DND-41 (cell line): ENCODE measurements at places on chromosomes 1 and 21.
A peak's percentile ranks its signal among the peaks of the same experiment; 100 is the strongest.

DNA sequence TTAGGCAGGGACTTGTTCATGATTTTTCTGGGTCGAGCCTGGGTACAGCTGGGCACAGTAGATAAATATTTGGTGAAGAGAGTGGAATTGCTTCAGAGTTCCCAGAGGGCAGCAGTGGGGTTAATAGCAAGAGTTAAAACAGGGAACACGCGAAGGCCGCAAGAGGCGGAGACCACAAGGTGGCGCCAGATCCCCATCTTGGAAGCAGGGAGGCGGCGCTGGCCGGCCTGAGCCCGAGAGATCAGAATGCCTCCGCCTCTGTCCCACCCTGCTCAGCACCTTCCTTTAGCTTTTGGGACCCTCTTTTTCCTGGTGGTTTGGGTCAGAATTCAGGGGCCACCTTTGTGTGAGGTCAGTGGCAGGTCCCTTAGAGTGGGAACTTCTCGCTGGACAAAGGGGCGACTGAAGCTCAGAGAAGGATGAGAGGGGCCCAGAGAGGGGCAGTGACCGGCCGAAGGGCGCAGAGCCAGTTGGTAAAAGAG lies 6.5 kb upstream of the PADI2 start:
- no peaks in the 10 kb centered on the region for H3K36me3 ChIP-seq
- DNase-seq: peak; percentile 76
- no peaks in the 10 kb centered on the region for H3K27me3 ChIP-seq

DNA sequence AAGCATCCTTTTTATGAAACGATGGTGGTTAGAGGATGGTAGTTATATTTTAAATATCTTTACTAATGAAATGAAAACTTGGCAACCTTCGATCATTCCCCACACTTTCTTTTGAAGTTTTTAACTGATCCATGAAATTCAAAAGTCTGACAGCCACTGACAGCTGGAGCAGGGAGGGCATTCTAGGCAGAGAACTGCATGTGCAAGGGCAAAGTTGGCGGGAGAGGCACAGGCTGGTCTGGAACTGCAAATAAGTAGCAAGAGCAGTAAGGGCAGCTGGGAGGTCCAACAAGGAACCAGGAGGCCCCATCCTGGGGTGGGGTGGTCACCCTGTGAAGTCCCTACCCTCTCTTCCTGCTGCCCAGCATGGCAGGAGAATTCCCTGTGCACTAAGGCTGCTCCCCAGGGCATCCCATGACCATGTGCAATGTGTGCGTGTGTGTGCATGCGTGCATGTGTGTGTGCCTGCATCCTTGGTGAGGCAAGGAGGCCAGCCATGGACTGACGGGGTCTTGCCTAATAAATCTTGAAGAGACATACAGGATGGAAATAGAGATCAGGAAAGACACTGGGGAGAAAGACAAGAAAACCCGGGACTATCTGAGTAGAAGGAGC lies 33.1 kb upstream of the FOXO6 start:
- no peak overlapping the region for H3K4me3 ChIP-seq
- peaks cover 4% of the 10 kb centered on the region for H3K27me3 ChIP-seq
- H3K36me3 ChIP-seq: no peaks in the 10 kb centered on the region

- peak overlapping the region; percentile 95 for H3K27ac ChIP-seq
- H3K4me3 ChIP-seq: no peak overlapping the region
- no peaks in the 10 kb centered on the region for H3K27me3 ChIP-seq
- peak; percentile 76 for DNase-seq
- peaks cover 55% of the 10 kb centered on the region for H3K4me1 ChIP-seq
- no peaks in the 10 kb centered on the region for H3K36me3 ChIP-seq
These were observed 42.0 kb upstream of the DUSP10 start for GRCh38 chr1:221783936-221784335.

GRCh38 chr21:35853321-35854239 lies 206.7 kb downstream of the SETD4 start:
- H3K27ac ChIP-seq: no peak overlapping the region
- DNase-seq: no peak
- H3K4me1 ChIP-seq: no peaks in the 10 kb centered on the region
- H3K4me3 ChIP-seq: no peak overlapping the region
- no peaks in the 10 kb centered on the region for H3K27me3 ChIP-seq
- H3K36me3 ChIP-seq: no peaks in the 10 kb centered on the region

GRCh38 chr1:209875515-209875914 lies 47.7 kb downstream of the UTP25 start:
- peaks cover 6% of the 10 kb centered on the region for H3K27me3 ChIP-seq
- H3K36me3 ChIP-seq: no peaks in the 10 kb centered on the region
- DNase-seq: no peak

DNA sequence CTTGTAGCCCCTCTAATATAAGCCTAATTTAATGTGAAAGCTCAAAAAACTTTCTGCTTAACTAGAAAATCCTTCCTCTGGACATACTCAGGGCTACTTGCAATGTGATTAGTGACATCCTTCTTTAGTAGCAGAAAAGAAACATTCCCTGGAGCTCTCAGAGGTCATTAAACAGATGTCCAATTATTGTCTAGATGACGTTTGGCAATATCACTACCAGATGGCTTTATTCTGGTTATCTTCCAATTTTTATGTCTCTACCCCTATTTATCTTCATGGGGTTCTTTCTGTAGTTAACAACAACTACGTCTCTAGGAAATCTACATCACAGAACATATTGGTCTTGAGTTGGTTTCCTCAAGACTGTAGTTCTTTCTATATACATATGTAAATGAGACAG lies 44.2 kb downstream of the CTH start:
- no peaks in the 10 kb centered on the region for H3K36me3 ChIP-seq
- no peak overlapping the region for H3K27ac ChIP-seq
- H3K27me3 ChIP-seq: no peaks in the 10 kb centered on the region
- DNase-seq: no peak

DNA sequence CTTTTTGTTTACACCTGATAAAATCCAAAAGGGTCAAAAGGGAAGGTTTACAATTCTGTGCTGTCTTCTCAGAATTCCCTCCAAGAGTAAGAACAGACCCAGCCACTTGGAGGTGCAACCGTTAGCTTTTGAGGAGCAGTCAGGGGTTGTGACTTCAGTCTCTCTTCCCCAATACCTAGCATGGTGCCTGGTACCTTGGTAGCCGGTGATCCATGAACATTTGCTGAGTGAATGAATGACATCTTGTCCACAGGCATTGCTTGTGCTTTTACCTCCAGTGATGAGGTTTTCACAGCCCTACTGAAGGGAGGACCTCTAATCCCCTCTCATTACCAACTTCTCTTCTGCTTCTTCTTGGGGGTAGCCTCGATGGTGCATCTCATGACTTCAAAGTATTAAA lies 11.7 kb downstream of the GFI1 start:
- H3K4me1 ChIP-seq: peaks cover 73% of the 10 kb centered on the region
- peak overlapping the region; percentile 8; the same call in 1 of the 2 replicates for H3K4me3 ChIP-seq
- H3K27me3 ChIP-seq: no peaks in the 10 kb centered on the region

DNA sequence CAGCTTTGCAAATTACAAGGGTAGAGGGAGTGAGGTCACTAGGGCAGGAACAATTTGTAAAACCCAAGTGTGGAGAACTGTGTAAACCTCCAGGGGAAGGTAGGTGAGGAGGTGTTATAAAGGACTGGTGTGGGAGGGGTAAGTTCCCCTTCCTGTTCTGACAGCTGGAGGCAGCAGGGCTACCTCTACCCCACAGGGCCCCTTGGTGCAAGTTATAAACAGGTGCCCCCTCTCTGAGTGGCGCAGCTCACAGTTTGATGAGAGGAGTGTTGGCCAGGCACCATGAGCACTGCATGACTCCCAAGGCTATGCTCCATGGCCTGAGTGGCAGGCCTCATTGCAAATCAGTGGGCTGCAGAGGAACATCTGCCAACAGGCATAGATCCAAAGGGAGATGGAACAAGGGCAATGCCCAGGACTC lies 41.0 kb downstream of the MFSD2A start:
- H3K36me3 ChIP-seq: no peaks in the 10 kb centered on the region
- no peaks in the 10 kb centered on the region for H3K4me1 ChIP-seq
- H3K4me3 ChIP-seq: no peak overlapping the region
- no peak overlapping the region for H3K27ac ChIP-seq
- no peaks in the 10 kb centered on the region for H3K27me3 ChIP-seq

DNA sequence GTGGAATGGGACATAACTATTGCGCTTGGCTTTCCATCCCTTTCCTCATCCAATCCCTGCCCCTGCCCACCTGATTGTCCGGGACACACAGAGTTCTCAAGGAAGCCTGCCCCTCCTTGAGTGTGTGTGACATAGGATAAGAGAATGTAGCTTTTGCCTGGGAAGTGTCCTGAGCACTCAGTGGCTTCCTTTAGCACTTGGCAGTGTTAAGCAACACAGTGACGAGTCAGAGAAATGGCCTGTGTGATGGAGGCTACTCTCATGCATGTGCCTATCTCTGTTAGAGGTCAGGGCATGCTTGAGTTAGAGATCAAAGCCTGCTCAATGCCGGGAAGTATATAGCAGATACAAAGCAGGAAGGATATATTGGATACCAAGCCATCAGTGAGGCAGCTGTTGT lies 289.5 kb downstream of the SIPA1L2 start:
- H3K27me3 ChIP-seq: peaks cover 6% of the 10 kb centered on the region
- H3K27ac ChIP-seq: no peak overlapping the region
- DNase-seq: no peak
- H3K4me1 ChIP-seq: no peaks in the 10 kb centered on the region

GRCh38 chr1:101520302-101520701 lies 283.5 kb downstream of the S1PR1 start:
- no peaks in the 10 kb centered on the region for H3K27me3 ChIP-seq
- no peaks in the 10 kb centered on the region for H3K36me3 ChIP-seq
- no peak overlapping the region for H3K4me3 ChIP-seq
- H3K27ac ChIP-seq: no peak overlapping the region
- peak; percentile 33 for DNase-seq

DNA sequence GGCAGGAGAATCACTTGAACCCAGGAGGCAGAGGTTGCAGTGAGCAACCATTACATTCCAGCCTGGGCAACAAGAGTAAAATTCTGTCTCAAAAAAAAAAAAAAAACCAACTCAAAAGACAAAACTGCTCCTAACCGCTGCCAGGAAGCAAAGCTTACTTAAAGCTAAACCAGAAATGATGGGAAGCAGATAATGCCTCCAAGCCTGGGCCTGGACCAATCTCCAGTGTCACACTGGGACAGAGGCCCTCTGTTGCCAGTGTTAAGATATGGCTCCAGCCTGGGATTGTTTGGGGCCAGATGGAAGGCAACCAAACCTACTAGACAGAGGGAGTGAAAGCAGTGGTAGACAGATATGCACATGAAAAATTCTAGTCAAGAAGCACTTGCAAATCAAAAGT lies 36.9 kb downstream of the NSL1 start:
- no peak overlapping the region for H3K4me3 ChIP-seq
- H3K4me1 ChIP-seq: peaks cover 4% of the 10 kb centered on the region; the same call in 1 of the 2 replicates
- no peak for DNase-seq
- H3K27me3 ChIP-seq: no peaks in the 10 kb centered on the region
- H3K27ac ChIP-seq: no peak overlapping the region
- H3K36me3 ChIP-seq: peaks cover 12% of the 10 kb centered on the region; the same call in 1 of the 2 replicates

GRCh38 chr1:204950353-204951001 lies 79.8 kb downstream of the NFASC start:
- H3K4me3 ChIP-seq: no peak overlapping the region
- no peak for DNase-seq
- H3K36me3 ChIP-seq: no peaks in the 10 kb centered on the region
- H3K4me1 ChIP-seq: no peaks in the 10 kb centered on the region
- H3K27me3 ChIP-seq: peaks cover 7% of the 10 kb centered on the region

- no peaks in the 10 kb centered on the region for H3K36me3 ChIP-seq
- H3K4me1 ChIP-seq: no peaks in the 10 kb centered on the region
- H3K27me3 ChIP-seq: no peaks in the 10 kb centered on the region
These were observed 54.0 kb upstream of the RASAL2 start for GRCh38 chr1:178039891-178040290.

DNA sequence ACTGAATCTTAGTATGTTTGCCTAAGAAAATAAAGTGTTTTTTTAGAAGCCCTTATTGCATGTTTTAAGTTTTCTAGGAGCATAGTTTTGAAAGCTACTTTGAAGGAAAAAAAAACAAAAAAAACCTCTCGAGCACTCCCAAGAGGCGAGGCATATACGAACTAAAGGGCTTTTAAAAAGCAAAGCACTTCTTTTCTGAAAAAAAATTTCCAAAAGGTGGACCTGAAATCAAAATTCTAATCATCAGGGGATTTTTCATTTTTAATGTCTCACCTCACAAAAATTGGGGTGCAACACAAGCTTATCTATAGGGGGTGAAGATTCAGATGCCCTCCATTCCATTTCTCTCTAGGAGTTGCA lies 594 bp downstream of the GLMN start:
- no peaks in the 10 kb centered on the region for H3K27me3 ChIP-seq
- peaks cover 47% of the 10 kb centered on the region for H3K4me1 ChIP-seq
- no peak for DNase-seq
- peak overlapping the region; percentile 67 for H3K4me3 ChIP-seq
- H3K27ac ChIP-seq: peak overlapping the region; percentile 91

GRCh38 chr21:32858628-32859027 lies 87.1 kb upstream of the PAXBP1 start:
- no peaks in the 10 kb centered on the region for H3K36me3 ChIP-seq
- DNase-seq: no peak
- no peaks in the 10 kb centered on the region for H3K4me1 ChIP-seq
- H3K27ac ChIP-seq: no peak overlapping the region

DNA sequence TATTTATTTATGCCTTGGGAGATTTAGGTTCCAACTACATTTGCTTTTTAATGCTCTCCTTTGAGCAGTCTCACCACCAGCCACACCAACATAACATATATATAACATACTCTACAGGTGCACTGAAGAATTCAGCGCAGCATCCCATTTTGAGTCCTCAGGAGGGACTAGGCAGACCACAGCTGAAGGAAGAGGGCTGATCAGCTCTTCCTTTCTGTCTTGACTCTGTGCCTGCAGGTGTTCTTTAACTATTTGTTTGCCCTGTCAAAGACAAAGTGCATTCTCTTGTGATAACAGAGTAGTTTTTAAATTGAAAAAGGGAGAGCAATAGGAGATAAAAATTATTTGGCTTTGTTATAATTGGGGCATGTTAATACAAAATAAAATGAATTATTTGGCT lies 17.0 kb downstream of the HIPK1 start:
- H3K27ac ChIP-seq: peak overlapping the region; percentile 60
- peaks cover 47% of the 10 kb centered on the region for H3K4me1 ChIP-seq
- H3K4me3 ChIP-seq: no peak overlapping the region
- H3K27me3 ChIP-seq: no peaks in the 10 kb centered on the region

DNA sequence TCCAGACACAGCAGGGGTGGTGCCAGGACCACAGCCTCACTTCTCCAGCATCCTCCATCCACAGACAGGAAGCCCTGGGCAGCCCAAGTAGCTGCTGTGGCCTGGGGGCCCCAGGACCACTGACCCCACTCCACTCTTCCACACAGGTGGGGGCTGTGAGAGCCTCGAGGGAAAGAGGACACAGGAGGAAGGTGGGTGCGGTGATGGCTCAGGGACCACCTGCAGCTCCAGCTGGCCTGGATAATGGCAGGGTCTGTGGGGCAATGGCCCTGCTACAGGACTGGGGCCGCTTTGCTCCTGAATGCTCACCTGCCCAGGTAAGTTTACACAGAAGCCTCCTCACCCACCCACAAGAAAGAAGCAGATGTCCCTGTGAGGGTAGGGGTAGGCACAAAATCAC lies 18.3 kb upstream of the PRSS38 start:
- DNase-seq: no peak
- H3K4me1 ChIP-seq: no peaks in the 10 kb centered on the region
- H3K27me3 ChIP-seq: no peaks in the 10 kb centered on the region
- H3K4me3 ChIP-seq: no peak overlapping the region

GRCh38 chr1:101005183-101005582 lies 20.4 kb downstream of the DPH5 start:
- no peak overlapping the region for H3K4me3 ChIP-seq
- peaks cover 4% of the 10 kb centered on the region; the same call in 1 of the 2 replicates for H3K4me1 ChIP-seq
- no peak for DNase-seq
- H3K27ac ChIP-seq: no peak overlapping the region

- no peak for DNase-seq
- no peaks in the 10 kb centered on the region for H3K36me3 ChIP-seq
- peaks cover 29% of the 10 kb centered on the region for H3K4me1 ChIP-seq
These were observed at the start of gene AKT3 for GRCh38 chr1:243850202-243850451. Gene AKT3, minus strand, starts transcription at chr1:243850243. Its CDS starts 7,073 bp downstream, at chr1:243843170.

- H3K27ac ChIP-seq: no peak overlapping the region
- no peaks in the 10 kb centered on the region for H3K36me3 ChIP-seq
- no peak overlapping the region for H3K4me3 ChIP-seq
- no peak for DNase-seq
These were observed 14.5 kb upstream of the RNF187 start for GRCh38 chr1:228472655-228473054.
